ENCODE measurements at places on chromosomes 3 and 15.

- DNase-seq, result no peak
Observed at GRCh38 chr15:42147431-42147735, 9.1 kb downstream of the PLA2G4F start.

DNA sequence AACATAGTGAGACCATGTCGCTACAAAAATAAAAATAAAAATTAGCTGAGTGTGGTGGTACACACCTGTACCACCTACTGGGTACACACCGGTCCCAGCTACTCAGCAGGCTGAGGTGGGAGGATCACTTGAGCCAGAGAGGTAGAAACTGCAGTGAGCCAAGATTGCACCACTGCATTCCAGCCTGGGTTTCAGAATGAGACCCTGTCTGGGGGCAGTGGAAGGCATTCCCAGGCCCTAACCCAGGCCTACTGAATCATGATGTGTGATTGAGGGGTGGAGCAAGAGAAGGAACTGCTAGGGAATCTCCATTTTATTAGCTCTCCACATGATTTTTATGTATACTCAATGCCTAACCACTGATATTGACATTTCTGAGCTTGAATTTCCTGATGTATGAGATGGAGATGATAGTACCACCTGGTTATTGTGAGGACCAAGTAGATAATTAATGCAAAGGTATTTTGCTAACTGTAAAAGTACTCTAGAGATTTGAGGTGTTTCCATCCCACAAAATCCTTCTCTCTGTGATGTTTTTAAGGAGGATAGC lies 169.5 kb upstream of the UMPS start:
- no peak for DNase-seq

- DNase-seq, result no peak
Observed at GRCh38 chr3:112411425-112411824, 78.5 kb downstream of the CD200 start.

GRCh38 chr3:61573441-61573840 lies 12.1 kb downstream of the PTPRG start:
- no peak for DNase-seq

DNA sequence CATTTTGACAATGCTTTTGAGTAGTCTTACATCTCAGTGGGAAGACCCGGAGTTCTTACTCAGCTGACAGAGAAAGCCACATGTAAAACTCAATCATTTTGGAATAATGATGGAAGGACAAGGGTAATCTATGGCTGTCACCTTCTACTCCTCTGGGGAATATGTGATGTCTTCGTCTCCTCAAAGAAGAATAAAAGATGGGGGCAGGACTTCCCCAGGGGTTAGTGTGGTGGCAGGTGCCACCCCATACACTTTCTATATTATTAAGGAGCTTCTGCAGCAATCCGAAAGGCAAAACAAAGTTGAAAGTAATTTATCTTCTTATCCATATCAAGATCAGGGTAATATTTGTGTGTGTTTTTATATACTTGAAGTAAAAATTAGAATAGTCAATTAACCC lies 180.4 kb upstream of the TOPAZ1 start:
- no peak for DNase-seq

DNA sequence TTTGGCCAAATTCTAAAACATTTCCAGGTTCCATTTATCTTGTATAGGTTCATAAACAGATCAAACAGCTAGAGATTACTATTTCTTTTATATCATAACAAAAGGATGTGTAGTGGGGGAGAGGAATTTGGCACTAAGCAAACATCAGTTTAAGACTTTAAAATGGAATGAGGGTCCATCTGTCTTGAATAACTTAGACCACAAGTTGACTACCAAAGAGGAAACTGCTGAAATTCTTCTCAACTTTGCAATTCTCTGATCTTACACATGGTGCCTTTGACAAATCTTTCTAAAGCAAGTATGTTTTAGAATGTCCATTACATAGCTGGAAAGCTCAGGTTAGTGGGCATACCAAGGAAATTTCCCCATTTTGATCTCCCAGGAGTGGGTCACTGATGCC lies 140.5 kb upstream of the ADAMTS9 start:
- no peak for DNase-seq

DNA sequence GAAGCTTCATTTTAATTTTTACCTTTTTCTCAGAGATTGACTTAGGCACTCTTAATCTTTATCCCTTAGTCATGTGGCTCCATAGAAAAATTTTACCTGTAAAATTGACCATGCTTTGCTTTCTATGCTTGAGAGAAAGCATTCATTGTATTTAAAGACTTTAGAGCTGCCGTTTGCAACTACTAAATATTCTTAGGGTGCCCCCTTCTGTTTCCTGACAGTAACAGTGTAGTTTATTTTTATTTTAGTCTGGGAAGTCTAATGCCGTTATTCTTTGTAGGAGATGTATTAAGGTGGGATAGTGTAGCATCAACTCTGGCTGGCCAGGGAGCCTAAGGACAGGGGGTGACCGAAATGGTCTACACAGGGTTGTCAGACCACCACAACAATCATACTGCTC lies 84.5 kb upstream of the SYNPR start:
- DNase-seq, result no peak

DNA sequence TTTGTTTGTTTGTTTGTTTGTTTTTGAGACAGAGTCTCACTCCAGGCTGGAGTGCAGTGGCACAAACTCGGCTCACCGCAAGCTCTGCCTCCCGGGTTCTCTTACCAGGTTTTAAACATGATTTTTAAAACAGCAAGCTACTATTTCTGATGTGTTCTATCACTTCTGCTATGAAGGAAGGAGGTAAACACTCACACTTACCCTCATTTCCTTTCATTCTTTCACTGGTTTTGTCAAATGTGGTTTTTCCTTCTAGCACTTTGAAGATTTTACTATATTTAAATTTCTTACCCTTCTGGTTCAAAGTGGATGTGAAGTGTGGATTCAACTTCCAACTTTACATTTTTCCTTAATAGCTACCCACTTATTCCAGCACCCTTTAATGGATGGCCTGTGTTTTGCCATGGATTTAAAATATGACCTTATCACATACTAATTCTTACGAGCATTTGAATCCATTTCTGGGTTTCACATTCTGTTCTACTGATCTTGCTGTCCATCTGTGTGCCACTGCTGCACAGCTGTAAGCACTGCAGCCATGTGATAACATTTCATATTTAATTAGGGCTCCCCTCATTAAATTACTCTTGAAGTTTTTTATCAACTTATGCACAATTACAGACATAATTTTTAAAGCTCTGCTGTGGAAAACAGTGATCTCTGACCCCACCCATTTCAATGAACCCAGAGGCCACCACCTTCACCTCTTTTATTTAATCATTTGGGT lies 42.3 kb downstream of the TXNRD3 start:
- DNase-seq, result no peak

DNA sequence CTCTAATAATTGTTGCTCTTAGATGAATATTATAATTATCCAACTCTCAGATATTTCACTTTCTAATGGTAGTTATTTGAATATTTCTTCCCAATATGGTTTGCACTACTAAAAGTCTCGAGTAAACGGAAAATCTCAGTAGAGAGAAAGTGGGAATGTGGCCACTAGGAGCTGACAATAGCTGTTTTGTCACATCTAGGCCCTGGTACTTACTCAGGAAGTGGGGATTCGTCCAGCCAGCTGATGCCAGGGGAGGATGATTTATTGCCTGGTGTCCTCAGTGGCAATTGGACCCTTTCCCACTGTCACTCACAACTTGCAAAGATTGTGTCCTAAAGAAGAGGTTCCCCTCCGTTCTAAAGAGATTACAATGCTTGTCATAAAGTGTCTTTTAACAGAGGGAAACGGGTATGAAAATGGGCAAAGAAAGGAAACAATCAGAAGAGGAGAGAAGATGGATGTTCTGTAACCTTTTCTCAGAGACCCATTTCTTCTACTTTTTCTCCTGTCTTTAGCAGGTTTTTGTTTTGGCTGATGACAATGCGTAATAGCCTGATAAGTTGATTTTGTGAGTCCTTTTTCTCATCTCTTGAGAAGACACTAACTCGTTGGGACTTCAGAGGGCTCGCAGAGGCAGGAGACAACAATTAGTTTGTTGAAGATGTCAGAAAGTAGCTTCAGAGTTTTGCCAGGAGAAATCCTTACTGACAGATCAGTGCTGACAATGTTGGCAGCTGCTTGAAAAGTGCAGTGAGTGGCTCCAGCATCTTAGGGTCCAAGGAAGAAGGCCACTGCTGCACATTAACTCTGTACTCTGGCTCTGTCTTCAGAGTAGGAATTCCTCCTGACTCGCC lies 320.6 kb downstream of the MECOM start:
- DNase-seq, result no peak

- DNase-seq, result no peak
Observed at GRCh38 chr3:187079090-187080022, 59.9 kb downstream of the RPL39L start.

GRCh38 chr15:34119291-34119690 lies 17.4 kb downstream of the PGBD4 start:
- no peak for DNase-seq

- DNase-seq, result no peak
Observed at GRCh38 chr3:159996018-159996417, 7.4 kb downstream of the IL12A start.

DNA sequence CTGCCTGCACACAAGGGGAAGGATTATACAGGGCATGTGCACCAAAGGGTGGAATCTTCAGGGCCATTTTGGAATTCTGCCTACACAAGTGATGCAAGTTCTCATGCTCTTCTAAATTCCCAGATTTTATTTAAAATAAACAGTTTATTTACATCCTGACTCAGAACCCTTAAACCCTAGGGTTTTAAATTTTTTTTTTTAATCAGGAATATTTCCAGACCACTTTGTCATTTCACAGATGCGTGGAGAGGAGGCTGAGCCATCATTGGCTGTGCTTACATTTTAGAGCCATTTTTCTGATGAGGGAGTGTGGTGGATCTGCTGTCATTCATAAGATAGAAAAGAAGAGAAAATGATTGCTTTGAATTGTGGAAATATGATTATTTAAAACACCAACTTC lies 65.2 kb upstream of the MNS1 start:
- no peak for DNase-seq

DNA sequence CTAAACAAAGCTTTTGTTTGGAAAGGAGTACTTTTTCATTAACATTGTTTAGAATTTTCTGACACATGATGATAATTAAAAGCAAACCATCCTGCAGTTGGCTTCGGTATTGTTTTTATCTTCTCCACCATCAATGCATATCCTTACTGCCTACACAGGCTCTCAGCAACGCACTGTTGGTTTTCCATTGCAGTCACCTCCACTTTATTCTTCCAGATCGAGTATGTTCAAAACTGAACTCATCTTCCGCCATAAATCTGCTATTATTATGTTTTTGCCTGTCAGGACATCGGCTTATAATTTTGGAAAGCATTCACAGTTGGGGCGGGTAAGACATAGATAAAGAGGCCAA lies 589 bp upstream of the SENP5 start:
- no peak for DNase-seq

DNA sequence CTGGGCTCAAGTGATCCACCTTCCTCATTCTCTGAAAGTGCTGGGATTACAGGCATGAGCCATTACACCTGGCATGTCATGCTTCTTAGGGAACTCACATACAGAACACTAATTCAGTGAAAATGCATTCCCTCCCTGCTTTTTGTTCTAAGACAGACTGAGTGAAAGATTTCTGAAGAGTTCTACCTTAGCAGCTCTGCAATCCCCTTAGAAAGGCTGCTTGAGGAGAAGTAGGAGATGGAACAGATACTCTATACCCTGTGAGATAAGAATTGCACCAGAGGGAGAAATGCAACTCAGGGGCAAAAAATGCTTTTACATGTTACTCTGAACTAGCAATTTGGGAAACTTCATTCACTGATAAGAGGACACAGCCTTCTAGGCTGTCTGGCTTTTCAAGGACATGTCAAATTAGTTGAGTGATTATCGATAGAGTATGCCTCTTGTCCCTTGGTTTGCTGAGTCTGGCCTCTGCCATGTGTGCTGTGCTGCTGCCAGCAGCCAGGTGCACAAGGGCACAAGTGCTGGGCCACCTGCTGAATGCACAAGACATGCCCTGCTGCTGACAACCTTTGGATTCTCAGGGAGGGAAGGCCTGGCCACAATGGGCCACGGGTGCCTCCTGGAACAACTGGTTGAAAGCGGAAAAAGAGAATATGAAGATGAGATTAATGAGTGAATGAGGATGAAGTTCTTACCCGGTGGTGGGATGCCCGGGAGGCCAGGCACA lies 17.8 kb downstream of the UQCC5 start:
- DNase-seq, result no peak

GRCh38 chr3:87044846-87045245 lies 53.9 kb upstream of the VGLL3 start:
- DNase-seq, result no peak

- no peak for DNase-seq
Observed at GRCh38 chr3:72446218-72447058, 401.8 kb downstream of the SHQ1 start.

GRCh38 chr15:78714890-78715289 lies 73.9 kb upstream of the CHRNB4 start:
- DNase-seq, result no peak

DNA sequence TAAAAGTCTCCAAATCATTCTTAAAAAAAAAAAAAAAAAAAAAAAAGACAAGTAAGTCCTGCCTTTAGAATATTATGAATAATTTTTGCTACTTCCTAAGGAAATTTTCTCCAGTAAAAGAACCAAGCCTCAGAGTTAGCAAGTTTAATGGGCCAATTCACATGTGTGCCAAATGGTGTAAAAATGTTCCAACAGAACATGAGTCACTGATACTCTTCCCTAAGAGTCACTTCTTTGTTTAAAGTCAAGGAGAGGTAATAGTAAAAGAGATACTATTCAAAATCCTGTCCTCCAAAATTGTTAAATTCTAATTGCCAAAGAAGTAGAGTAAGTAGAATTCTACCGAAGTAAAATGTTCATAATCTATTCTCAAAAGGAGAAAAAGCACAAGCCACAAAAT lies 17.7 kb upstream of the CPA3 start:
- no peak for DNase-seq

GRCh38 chr3:113428581-113428980 lies 12.7 kb downstream of the CFAP44 start:
- no peak for DNase-seq

All from nephron progenitor cell (in vitro differentiated cells).